ENCODE measurements at places on chromosomes 1 and 21. TPM values are rescaled to one million over a fixed set of nuclear protein-coding genes. Genes with fewer than 3 reads are reported as not detected.

GRCh38 chr1:61807606-61808140, 65.4 kb downstream of the PATJ start:
- no peak for DNase-seq

DNA sequence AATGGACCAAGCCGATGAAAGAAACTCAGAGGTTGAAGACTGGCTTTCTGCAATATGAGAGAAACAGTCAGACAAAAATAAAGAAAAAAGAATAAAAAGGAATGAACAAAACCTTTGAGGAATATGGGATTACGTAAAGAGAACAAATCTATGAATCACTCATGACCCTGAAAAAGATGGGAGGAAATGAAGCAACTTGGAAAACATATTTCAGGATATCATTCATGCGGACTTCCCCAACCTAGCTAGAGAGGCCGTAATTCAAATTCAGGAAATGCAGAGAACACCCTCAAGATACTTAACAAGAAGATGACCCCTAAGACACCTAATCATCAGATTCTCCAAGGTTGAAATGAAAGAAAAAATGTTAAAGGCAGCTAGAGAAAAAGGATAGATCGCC, 705.3 kb upstream of the CHRM3 start:
- no peak for DNase-seq

DNA sequence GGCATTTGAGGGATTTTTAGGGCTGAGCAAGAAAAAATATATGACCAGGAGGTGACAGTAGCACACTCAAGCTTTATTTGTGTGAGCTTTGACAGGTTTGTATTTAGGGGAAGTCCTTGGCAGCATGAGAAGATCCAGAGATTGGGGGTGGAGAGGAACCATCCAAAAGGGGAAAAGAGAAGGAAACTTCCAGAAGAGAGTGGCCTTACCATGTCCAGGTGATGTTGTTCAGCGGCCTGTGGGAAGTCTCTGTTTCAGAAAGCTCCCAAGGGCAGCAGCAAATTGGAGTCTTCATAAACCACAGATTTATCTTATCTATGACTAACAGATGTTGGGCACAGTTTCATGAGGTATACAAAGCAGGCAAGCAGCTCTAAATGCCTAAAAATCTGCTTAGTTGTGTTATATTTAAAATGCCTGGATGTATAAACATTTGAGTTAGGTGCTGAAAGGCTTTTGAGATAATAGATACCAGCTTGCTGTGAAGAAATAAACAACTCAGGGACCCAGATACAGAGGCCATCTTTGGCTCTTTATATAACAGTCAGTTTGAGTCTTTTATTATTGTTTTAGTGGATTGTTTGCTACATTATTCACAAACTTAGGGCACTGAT, 21.2 kb upstream of the ADAR start:
- DNase-seq, result no peak

- DNase-seq, result no peak
Measured at GRCh38 chr1:15417059-15417934, 7.6 kb downstream of the EFHD2 start.

GRCh38 chr1:55050283-55050682, 10.9 kb downstream of the PCSK9 start:
- DNase-seq, result no peak

OR2L13 gene
- total RNA-seq, result 3.4 TPM

CRNN gene
- total RNA-seq, result not detected

DNA sequence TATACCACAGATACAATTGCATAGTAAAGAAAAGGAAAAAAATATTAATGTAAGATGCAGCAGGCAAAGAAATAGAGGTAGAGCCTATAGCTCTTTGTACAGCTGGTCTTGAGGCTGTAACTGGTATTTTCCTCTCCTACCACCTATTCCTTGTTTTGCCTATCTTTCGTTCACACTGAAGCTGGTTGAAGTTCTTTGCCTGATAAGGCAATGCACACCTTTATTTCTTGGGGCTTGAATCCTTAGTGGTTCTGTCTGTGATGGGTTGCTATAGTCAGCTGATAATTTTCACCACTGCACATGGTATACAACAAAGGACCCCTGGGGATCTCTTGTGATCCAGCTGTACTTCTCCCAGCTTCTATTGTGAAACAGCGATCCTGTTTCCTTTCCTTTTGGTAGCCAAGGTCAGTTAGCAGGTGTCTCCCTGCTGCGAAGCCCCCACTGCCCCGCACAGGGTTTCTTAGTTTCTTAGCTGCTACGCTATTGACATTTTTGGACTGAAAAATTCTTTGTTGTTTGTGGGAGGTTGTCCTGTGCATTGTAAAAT, 9.9 kb upstream of the TSNAX start:
- no peak for DNase-seq

- DNase-seq, result no peak
Measured at GRCh38 chr1:203547147-203547546, 53.2 kb downstream of the OPTC start.

DNA sequence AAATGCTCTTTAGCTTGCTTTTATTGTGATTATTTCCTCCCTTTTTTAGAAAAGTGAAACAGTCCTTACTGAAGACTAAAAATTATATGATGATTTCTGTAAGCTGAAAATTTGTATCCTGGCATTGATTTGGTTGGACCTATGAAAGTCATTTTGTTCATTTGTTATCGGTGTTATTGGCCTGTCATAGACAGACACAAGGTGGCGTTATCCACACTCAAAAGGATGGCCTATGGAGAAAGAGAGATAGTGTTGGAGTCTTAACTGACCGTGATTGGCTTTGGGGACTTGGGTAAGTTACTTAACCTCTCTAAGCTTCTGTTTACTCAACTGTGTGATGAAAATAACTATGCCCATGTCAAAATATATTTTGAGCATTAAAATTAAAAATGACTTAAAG, 203.6 kb upstream of the CHODL start:
- no peak for DNase-seq

GRCh38 chr21:42461185-42461520, 34.9 kb downstream of the RSPH1 start:
- DNase-seq, result no peak

C1orf167 gene
- not detected for total RNA-seq

- no peak for DNase-seq
Measured at GRCh38 chr1:40690771-40691537, 550 bp upstream of the NFYC start.

HMGCS2 gene
- not detected for total RNA-seq

LCE3E gene
- total RNA-seq, result not detected

- no peak for DNase-seq
Measured at GRCh38 chr1:40344597-40344996, 27.5 kb upstream of the COL9A2 start.

GRCh38 chr1:179754041-179754624, 11.0 kb downstream of the FAM163A start:
- DNase-seq, result no peak

F11R gene
- 10.9 TPM for total RNA-seq

RGS8 gene
- total RNA-seq, result 7.8 TPM

GRCh38 chr1:117665556-117666270, 59.9 kb downstream of the TENT5C start:
- no peak for DNase-seq

- no peak for DNase-seq
Measured at GRCh38 chr1:21904704-21905520, 32.2 kb downstream of the HSPG2 start.

GRCh38 chr1:67635055-67635809, 49.8 kb upstream of the GADD45A start:
- DNase-seq, result no peak

GRCh38 chr1:9670085-9670484, 18.6 kb downstream of the PIK3CD start:
- no peak for DNase-seq

LRRC8B gene
- total RNA-seq, result 32.8 TPM

- no peak for DNase-seq
Measured at GRCh38 chr1:81598623-81599022, 202.1 kb upstream of the ADGRL2 start.

DNA sequence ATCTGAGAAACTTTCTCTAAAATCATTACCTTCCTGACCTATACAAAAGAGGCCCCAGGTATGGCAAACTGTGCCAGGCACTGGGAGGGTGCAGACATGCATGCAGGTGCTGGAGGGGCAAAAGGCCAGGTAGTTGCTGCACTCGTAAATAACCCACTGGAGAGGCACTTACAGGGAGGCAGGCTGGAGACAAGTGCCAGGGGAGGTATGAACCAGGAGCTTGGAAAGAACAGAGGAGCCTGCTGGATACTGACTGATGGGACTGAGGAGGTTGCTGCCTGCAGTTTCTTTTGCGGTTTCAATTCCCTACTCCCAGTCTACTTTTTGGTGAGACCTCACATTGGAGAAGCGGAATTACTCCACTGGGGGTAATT, 113.9 kb downstream of the DSCAM start:
- no peak for DNase-seq

GRCh38 chr21:14754259-14754604, 208.1 kb upstream of the SAMSN1 start:
- DNase-seq, result no peak

- DNase-seq, result no peak
Measured at GRCh38 chr1:62689524-62689923, 1.3 kb upstream of the DOCK7 start.

CORT gene
- total RNA-seq, result 3.0 TPM

EDARADD gene
- total RNA-seq, result 6.1 TPM

TBX19 gene
- total RNA-seq, result 0.31 TPM

ACTN2 gene
- 59.1 TPM for total RNA-seq

RGS16 gene
- total RNA-seq, result 1.6 TPM
